Panc1 (cell line): ENCODE measurements at places on chromosomes 7 and 10.

DNA sequence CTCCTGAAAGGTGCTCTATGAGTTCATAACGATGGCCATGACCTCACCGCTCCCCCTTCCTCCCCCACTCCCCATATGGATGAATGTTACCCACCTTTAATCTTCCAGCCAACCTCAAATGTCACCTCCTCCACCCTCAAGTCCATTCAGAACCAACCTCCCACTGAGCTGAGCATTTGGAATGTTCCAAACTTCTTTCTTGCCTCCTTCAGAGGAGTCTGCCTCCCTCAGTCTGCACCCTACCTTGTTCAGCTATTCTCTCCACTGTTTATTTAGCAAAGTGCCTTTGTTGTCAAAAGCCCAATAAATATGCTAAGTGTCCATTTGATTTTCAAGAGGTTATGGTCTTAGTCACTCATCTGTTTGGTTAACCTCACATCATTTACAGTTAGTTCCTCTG lies 22.9 kb upstream of the MTPAP start:
- DNase-seq, result no peak

DNA sequence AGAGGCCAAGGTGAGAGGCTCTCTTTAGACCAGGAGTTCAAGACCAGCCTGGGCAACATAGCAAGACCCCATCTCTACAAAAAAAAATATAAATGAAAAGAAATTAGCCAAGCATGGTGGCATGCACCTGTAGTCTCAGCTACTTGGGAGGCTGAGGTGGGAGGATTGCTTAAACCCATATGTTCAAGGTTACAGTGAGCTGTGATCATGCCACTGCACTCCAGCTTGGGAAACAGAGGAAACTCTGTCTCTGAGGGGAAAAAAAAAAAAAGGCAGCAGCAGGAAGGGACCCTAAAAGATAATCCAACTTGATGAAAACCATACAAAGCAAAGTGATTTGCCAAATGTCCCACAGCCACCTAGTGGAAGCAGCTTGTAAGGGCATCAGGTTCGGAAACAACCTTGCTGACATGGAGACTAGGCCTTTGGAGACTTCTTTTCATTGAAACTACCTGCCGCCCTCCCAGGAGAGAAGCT lies 15.6 kb upstream of the PBLD start:
- peak; percentile 58 for DNase-seq

GRCh38 chr7:45914911-45915310 lies 6.2 kb downstream of the IGFBP3 start:
- DNase-seq, result no peak

DNA sequence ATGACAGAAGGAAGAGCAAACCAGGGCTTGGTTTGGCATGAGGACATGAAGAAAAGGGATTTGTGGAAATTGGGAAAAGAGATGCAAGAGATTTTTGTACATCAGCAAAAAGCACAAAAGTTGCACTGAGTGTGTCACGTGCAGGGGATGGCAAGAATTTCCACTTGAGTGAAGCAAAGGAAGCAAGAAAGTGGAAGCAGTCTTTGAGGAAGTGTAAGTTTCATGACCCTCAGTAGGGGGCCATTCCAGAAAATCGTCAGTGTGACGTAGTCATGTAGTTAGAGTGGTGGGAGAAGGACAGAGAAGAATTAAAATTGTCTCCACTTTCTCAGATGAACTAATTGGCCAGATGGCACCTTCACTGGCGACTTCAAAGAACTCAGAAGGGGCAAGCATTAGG lies 123.3 kb upstream of the FZD1 start:
- no peak for DNase-seq

- no peak for DNase-seq
Observed at GRCh38 chr7:108167460-108167859, 37.3 kb upstream of the LAMB4 start.

GRCh38 chr7:129784783-129785684 lies 167.7 kb downstream of the UBE2H start:
- no peak for DNase-seq

DNA sequence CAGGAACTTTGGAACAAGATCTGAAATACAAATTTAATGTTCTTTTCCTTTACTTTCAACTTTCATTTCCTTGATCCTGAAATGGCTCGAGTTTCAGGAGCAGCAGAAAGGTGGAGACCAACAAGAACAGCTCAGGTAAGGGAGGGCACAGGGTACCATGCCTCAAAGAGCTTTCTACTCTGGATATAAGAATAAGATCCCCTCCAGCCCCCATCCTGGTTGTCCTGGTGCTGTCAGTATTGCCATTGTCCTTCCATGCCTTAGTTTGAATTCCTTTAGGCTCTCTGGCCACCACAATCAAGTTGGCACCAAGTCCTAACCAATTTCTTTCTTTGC lies 12.5 kb upstream of the CALU start:
- no peak for DNase-seq

DNA sequence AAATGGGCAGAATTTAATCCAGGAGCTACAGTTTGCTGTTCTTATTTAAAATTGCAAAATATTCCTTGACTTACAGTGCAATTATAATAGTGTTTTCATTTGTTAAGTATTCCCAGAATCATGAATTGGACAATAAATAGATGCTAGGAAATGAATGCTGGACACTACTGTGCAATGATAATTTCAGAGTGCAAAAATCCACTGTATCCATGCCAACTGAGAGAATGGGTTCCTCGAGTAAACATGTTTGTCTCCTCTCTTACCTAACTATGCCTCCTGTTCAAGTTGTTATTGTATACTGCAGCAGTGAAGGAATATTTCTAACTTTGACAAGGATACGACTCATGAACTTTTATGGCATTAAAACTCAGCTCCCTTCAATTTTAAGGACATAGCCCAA lies 1396.3 kb downstream of the GATA3 start:
- DNase-seq, result no peak

DNA sequence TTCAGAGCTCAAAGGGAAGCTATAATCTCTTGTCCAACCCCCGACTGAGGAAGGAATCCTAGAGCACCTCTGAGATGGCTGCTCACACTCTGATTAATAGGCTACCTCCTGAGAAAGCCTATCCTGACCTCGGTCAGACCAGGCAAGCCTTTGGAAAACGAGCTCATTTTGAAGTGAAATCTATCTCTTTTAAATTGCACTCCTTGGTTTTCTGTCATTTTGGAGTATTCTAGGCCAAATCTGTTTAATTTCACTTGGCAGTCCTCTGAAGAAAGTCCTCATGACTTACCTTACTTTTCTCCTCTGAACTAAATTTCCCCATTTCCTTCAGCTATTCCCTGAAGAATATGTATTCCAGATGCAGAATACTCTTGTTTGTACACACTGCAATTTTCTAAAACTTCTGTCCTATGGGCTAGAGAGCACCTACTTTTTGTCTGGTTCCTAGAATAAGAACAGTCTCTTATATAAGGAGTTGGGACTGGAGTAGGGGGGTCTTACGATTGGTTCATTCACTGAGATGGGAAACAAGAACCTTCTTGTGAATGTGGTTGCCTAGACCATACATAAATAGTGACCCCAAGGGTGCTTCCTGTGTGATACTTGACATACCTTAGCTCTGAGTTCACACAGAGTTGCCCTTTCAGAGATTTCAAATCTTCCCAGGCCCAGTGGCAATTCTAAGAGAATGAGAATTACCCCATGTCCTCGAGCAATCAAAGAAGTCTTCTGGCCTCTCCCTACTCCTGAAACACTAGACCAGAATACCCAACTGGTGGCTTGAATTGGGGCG lies 31.9 kb upstream of the HPS1 start:
- DNase-seq, result no peak

- no peak for DNase-seq
Observed at GRCh38 chr10:10038348-10038747, 979.3 kb upstream of the CELF2 start.

DNA sequence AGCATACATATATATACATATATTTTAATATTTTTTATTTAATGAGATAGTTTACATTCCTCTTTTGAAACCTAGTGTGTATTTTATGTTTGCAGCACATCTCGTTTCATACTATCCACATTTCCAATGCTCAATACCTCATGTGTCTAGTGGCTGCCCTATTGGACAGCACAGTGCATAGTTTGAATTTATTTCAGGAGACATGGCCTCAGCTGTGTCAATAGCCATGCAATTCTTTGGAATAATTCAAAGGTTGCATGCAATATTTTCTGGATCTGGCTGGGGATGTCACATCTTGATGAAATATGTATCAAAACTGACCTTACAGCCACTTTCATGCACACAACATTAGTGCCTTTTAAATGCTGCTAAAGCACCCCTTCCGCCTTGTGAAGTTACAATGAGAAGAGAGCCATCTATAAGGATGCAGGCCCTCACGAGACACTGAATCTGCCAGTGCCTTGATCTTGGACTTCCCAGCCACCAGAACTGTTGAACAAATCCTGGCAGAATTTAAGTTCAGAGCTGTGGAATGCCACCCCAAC lies 13.0 kb downstream of the FGFBP3 start:
- no peak for DNase-seq

DNA sequence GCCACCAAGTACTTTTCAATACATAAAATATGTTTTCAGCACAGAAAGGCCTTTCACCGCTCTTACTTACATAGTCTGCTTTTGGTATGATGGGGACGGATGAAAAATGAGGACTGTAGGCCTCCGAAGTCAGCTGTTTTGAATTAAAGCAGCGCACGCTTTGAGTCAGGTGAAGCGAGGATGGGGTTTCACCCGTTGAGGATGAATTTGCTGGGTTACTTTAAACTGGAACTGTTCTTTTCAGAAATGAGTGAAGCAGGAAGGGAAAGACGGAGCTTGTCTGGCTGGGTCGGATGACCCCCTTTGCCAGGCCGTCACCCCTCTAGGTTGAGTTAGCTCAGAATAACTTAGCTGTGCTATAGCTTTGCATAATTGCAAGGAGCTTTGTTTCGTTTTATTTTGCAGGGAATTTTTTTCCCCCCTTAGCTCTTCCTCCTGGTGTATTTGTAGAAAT lies 40.0 kb downstream of the CUX1 start:
- no peak for DNase-seq

- DNase-seq, result no peak
Observed at GRCh38 chr10:129394518-129395328, 72.3 kb upstream of the MGMT start.

- DNase-seq, result no peak
Observed at GRCh38 chr10:43424416-43424815, 12.5 kb upstream of the ZNF487 start.

DNA sequence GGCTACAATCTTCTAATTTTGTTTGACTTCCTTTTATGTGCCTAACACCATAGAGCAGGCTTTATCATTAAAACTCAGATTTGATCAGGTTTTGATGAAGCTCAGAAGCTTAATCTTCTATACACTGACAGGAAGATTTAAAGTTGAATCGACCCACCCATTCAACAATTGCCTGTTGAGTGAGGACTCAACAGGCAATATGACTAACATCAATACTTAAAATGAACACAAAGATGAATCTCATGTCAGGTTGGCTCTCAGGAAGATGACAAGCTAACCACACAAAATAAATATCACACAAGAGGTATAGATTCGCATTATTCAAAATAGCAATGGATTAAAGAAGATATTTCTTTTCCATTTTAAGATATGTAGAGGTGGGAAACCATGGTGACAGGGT lies 36.7 kb upstream of the SNX13 start:
- no peak for DNase-seq

DNA sequence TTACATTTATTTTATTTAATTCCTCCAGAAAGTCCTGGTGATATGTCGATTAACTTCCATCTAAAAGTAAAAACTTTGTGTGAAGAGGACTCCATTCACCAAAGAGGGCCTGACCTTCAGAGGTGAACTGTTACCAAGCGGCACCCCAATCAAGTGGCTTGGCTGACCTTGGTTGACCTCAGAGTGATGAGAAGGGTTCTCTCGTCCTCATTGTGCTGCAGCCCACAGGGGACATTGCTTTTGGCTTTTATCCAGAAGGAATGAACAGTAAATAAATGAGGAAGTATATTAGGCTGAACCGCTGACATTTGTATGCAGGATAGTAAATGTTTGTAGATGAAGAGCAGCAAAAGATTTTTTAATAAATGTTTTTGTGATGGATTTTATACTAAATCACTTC lies 172.4 kb upstream of the MKI67 start:
- DNase-seq, result no peak

DNA sequence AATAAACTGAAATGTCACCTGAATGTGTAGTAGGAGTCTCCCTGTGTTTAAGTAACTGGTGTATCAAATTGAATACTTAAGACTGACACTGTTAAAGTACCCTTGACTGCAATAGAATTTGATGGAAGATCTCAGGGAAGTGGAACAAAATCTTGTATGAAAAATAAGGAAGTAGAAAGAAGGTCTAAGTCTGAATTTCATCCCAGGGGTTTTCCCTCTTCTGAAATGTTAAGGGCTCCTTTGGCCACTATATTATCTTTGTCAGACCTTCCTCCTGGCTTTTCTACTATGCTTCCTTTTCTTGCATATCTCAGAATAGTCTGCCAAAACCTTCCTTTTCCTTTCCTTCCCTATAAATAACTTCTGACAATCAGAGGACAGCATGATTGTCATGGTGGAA lies 59.6 kb downstream of the BLNK start:
- no peak for DNase-seq

GRCh38 chr10:93535293-93535692 lies 31.2 kb upstream of the FFAR4 start:
- no peak for DNase-seq

- DNase-seq, result no peak
Observed at GRCh38 chr7:120272261-120272660, 714 bp upstream of the KCND2 start.

- no peak for DNase-seq
Observed at GRCh38 chr7:43004082-43004481, 71.9 kb downstream of the MRPL32 start.

DNA sequence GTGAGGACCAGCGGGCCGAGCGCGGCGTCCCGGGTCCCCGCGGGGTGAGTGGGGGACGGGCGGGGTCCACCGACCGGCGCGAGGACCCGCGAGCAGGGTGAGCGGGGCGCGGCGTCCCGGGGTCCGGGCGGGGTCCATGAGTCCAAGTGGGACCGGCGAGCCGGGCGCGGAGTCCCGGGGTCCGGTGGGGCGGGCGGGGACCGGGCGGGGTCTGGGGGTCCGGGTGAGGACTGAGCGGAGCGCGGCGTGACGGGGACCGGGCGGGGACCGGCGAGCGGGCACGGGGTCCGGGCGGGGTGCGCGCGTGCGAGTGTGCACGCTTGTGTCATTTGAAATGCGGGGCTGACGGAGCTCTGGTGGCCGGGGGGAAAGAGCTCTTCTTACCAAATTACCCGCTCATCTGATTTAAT lies 765 bp downstream of the CELF2 start:
- no peak for DNase-seq

DNA sequence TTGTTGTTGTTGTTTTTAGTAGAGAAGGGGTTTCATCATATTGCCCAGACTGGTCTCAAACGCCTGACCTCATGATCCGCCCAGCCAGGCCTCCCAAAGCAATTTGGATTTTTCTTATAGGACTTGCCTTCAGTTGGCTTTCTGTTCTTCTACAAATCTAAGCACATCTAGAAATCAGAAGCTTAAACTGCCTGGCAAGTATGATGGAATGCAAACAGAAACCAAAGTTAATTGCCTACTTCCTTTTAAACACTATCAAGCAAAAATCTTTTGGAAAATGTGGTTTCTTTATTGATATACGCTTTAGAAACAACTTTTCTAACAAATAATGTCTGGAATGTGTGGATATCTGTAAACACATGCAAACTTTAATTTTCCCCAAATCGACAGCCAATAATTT lies 64.9 kb downstream of the USP6NL start:
- DNase-seq, result no peak
